ENCODE measurements at places on chromosomes 7 and 10.

DNA sequence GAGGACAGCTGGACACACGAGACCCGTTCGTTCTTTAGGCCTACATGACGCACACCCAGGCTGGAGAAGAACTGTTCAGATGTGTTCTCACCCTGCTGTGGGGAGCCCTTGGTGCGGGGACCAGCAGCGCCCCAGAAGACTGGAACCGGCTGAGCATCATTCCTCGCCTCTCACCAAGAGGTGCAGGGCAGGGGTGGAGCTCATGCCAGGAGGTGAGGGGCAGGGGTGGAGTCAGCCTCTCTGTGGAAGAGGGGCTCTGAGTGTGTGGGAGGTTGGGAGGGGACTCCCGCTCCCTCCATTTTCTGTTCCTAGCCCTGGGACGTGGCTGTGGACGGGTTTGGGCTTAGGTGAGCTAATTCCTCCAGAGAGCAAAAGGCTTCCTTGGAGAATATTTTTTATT is 66.0 kb upstream of the SHH start:
- no peak for DNase-seq

DNA sequence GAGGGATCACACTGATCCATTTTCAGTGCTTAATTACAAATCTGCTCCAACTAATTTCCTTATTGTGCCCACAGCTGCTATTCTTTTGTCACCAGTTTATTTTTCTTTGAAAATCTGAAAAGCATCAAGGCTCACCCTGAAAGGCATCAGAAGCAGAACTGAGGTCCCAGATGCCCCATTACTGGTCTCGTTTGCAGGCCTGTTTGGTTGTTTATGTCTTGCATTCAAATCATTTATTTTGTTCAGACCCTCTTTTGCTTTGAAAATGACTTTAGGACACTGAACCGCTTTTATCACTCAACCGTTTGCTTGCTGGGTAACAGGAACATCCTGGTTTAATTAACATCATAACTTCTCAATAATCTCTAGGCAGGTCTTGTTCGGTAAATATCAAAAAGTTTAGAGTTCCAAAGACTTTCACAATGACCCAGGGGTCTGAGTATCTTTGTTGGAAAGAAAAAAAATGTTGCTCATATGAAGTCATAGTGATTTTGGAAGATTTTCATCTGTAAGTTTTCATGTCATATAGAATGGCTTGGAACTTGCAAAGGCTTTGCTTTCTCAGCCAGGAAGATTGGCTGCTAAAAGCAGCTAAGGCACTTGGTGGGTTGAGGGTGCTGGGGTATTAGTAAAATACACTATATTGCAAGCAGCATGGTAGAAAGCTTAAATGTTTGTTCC is 398.3 kb upstream of the NPVF start:
- DNase-seq, result no peak

DNA sequence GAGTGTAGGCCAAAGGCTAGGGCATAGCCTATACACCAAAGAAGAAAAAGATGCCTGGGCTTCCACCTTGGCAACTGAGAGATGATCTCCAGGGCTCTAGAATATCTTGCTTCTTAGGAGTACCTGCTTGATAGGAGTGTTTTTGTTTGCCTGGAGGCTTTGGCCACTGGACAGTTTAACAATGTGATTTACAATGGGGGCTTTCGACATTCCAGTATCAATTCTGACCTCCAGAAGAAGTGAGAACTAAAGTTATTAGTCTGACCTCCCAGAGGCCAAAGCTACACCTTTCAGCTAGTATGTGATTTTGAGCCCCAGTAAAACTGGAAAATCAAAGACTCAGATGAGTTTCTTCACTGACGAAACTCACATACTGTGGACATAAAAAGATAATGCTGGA is 96.1 kb downstream of the JMJD1C start:
- DNase-seq, result no peak

DNA sequence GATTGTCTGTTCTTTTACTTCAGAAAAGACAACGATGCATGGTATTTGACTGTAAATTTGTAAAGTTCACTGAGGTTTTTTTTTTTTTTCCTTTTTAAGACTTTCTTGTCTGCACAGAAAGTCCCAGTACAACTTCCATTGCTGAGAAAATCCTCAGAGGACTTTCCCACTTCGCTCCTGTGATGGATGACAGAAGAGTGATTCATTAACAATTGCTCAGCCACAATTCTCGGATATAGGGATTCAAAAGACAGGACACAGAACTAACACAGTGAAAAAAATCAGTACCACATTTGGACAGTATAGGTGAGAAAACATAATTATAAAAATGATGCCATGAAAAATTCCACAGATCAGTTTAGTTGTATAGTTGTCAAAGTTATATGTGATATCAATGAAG is 48.0 kb downstream of the SEC23IP start:
- DNase-seq, result peak; percentile 35

DNA sequence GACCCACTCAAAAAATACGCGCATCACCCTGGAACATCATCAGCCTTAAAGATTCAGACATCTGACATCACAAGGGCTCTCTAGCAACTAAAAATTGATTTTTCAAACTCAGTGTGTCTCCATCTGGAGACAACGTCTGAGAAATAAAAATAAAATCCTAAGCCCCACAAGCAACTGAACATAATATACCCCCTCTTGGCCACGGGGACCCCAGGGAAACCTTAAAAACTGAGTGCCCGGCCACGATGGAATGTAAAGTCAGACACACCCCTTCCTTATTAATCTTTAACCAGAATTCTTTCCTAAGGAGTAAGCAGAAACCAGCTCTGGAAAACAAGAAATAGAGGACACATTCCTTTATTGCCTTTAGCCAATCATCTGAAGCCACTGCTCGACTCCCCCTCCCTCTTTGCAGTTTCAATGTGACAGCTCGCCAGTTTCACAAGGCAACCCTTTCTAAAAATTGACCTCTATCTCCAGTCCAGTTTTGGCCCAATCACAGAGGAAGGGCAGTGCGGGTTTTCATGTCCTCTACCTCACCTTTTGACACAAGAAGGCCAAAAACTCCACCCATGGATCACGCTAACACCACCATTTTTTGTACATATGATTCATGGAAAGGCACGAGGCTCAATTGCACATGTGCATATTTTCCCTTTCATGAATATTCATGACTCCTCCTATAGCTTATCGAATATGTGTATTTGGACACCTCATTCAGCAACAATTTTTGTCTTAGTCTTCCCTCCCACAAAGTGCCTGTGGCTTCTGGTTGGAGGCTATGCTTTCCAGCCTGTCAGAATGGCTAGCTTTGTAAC is 24.2 kb downstream of the IFIT3 start:
- peak; percentile 98 for DNase-seq

- DNase-seq, result no peak
Observed at GRCh38 chr7:9324513-9324912, 891.1 kb downstream of the NXPH1 start.

GRCh38 chr7:46191296-46191695 is 270.2 kb upstream of the IGFBP3 start:
- no peak for DNase-seq

- no peak for DNase-seq
Observed at GRCh38 chr7:155460926-155461613, 3.1 kb downstream of the EN2 start.

- no peak for DNase-seq
Observed at GRCh38 chr7:43037531-43037930, 74.9 kb upstream of the HECW1 start.

GRCh38 chr10:92419740-92420545 is 129.0 kb downstream of the MARCHF5 start:
- DNase-seq, result peak; percentile 53

DNA sequence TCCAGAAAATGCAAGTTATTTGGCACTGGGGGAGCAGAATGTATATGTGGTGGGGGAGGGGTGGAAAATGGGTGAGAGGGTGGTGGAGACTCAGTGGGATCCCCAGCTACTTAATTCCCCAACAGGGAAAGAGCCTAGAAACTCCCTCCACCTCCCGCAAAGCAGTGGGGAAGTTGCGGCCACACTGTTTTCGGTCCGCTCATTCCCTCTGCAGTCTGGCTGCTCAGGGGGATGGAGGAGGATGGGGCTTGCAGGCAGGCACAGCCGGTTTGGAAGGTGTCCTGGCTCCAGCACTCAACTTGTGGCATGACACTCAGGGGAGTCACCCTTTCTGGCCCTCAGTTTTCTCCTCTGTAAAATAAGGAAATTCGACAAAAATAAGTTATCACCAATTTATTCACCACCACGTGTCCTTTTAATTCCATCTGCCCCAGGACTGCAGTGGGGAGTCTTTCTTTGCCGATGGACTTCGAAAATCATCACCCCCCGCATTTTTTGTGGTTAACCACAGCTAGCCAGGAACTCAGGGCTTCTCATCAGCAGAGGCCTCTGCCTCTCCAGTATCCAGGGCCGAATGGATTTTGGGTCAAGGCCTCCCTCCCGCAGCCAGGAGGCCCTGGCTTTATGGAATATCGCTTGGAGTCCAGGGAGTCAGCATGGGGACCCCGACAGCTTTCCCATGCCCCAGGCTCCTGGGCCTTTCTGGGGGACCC is 1.6 kb upstream of the HTRA1 start:
- peak; percentile 62 for DNase-seq

GRCh38 chr7:75866489-75867389 is 12.1 kb upstream of the RHBDD2 start:
- peak; percentile 72 for DNase-seq

- DNase-seq, result peak; percentile 18
Observed at GRCh38 chr10:132743925-132744490, 41.9 kb downstream of the NKX6-2 start.

GRCh38 chr7:124552217-124552616 is 213.4 kb downstream of the GPR37 start:
- DNase-seq, result peak; percentile 23

GRCh38 chr10:131492211-131492857 is 180.8 kb upstream of the TCERG1L start:
- DNase-seq, result no peak

GRCh38 chr7:114663502-114663901 is 248.9 kb downstream of the FOXP2 start:
- DNase-seq, result peak; percentile 2

DNA sequence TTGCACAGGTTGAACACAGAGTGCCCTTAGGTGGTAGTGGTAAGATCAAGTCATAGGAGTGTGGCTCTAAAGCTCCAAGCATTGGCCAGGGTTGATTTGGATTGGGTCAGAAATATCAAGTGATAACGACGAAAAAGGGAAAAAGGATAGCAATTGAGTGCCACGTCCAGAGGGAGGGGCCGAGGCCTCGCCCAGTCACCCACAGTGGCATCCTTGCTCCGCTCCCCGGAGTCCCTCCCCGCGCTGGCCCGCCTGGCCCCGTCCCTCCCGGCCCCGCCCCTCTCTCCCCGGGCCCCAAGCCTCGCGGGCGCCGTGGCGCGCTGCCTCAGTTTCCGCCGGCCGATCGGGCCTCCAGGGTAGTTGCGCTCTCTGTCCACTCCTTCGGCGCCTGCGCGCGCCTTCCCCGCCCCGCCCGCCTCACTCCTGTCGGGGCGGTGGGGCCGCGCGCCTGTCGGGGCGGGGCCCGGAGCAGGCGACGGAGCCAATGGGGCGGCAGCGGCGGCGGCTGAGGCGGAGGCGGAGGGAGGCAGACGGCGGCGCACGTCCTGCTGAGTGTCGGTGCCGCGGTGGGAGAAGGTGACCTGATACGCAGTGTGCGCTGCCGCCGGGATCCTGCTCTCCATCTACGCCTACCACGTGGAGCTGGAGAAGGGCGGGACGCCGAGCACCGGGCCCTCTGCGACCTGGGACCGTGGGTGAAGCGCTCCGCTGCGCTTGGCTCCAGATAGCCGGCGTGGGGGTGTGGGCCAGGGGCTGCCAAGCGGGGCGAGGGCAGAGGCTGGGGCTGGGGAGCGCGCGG is 209.1 kb upstream of the ZNF722 start:
- no peak for DNase-seq

DNA sequence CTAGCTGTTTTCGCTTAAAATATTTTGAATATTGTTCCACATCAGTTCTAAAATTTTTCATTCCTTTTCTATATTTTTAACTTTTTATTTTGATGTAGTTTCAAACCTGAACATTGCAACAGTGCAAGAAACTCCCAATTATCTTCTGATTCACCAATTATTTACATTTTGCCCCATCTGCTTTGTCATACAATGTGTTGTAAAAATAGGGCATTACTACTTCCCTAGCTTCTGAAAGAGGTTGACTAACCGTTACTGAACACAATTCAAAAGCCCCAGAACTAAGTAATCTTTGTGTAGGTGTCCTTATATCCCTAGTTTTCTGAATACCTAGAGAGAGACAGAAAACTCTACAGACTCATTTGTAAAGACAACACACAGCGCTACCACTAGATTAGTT is 86.7 kb downstream of the AVL9 start:
- DNase-seq, result no peak

- no peak for DNase-seq
Observed at GRCh38 chr7:113131367-113131766, 13.0 kb upstream of the SMIM30 start.

DNA sequence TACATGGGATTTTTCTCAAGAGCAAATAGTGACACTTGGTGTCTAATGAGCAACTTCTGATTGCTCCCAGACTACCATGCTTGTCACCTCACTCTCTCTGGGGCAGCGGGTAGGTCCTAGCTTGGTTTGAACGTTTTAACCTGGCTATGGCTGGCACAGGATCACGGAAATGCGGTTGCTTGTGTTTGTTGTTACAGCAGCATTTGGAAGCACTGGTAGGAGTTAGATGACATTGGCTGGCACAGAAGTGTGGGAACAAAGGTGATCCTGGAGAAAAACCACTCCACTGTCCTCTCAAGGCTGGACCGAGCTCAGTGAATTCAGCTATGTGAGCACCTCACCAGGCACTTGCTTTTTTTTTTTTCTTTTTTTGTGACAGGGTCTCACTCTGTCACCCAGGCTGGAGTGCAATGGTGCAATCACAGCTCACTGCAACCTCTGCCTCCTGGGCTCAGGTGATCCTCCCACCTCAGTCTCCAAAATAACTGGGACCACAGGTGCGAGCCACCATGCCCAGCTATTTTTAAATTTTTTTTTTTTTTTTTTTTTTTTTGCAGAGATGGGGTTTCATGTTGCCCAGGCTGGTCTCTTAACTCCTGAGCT is 3.5 kb upstream of the PFKFB3 start:
- DNase-seq, result no peak

DNA sequence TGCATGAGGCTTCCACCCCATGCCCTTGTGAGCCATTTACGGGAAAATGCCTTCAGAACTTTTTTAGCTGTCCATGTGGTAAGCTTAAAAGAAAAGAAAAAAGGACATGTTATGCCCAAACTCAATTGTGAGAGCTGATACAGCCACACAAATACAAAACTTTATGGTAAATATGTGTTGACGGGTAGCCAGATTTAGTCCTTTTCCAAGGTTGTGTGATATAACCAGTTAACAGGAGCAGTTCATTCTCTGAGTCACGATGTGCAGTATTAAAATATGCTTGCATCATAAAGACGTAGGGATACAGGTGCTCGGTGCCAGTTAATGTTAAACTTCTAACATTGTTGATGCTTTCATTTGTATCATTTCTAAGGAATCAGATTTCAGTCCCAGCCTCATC is 350.4 kb downstream of the DNAJB6 start:
- no peak for DNase-seq

DNA sequence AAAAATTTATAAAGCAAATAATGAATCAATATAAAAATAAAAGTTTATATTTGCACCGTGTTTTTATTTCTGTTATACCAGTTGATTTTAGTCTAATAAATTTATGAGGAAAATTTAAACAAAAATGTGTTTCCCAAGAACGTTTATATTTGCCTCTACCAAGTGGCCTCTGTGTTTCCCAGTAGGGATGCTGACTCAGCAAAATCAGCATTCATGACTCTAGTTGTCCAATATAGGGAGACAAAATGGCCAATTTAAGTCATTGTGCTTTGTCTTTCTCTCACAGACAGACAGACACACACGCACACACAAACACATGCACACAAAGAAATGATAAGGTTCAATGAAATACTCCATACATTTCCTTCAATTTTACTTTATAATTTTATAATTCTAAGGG is 942.5 kb upstream of the ZWINT start:
- DNase-seq, result no peak

GRCh38 chr10:101972761-101973160 is 83.2 kb downstream of the ARMH3 start:
- DNase-seq, result no peak

- peak; percentile 37 for DNase-seq
Observed at GRCh38 chr7:18610331-18610948, 114.9 kb downstream of the HDAC9 start.

Measured in EH (cell line).